ENCODE measurements at places on chromosomes 7 and 10.

DNA sequence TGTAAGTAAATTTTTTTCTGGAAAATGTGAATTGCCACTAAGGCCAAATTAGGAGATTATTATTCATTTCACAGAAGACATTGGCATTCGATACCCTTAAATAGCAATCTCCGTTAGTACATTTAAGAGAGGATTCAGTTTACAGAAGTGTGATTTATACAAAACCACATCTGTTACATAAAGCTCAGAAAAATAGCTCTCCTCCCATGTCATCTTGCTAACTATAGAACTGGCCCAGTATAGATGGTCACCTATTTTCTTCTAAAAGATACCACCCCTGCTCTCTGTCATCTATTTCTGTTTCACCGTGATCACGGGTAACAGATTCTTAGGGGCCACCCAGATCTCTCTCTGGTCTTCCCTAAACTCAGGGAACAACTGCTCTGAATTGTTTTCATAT lies 119.1 kb downstream of the HIP1 start:
- DNase-seq: no peak

GRCh38 chr10:73836427-73836980 lies 25.1 kb upstream of the NDST2 start:
- DNase-seq: no peak

- DNase-seq: no peak
Measured at GRCh38 chr10:17961551-17962422, 10.1 kb downstream of the SLC39A12 start.

DNA sequence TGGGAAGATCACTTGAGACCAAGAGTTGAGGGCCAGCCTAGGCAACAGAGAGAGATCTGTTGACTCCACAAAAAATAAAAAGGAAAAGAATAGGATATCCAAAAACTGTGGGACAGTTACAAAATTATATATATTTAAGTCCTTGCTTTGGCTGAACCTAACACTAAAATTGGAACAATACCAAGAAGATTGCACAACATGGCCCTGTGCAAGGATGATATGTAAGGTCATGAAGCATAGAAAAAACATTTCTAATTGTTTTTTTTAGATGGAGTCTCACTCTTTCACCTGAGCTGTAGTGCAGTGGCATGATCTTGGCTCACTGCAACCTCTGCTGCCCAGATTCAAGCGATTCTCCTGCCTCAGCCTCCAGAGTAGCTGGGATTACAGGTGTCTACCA lies 139.0 kb downstream of the TPST1 start:
- no peak for DNase-seq

- no peak for DNase-seq
Measured at GRCh38 chr7:126799541-126799940, 453.2 kb downstream of the GRM8 start.

GRCh38 chr10:43844221-43844620 lies 195.5 kb upstream of the ZNF32 start:
- no peak for DNase-seq

DNA sequence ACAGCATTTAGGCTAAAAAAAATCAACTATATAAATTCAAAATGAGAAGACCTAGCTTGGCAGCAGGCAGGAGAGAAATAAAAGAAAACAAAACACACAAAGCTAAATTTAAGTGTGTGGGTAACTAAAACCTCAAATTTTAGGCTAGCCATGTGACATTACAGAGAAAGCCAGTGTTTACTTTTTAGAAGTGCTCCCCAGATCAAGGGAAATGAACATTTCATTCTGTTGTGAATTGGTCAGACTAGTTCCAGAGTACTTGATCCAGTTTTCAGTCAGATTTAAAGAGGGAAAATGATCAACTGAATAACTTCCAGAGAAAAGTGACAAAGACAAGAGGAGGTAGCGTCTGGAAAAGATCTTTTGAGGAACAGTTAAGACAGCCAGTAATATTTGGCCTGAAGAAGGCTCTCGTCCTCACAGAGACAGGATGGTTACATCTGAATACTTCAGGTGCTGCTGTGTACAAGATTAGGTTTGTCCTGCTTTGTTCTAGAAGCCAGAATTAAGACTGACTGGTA lies 563.4 kb downstream of the KCNMA1 start:
- DNase-seq: no peak

DNA sequence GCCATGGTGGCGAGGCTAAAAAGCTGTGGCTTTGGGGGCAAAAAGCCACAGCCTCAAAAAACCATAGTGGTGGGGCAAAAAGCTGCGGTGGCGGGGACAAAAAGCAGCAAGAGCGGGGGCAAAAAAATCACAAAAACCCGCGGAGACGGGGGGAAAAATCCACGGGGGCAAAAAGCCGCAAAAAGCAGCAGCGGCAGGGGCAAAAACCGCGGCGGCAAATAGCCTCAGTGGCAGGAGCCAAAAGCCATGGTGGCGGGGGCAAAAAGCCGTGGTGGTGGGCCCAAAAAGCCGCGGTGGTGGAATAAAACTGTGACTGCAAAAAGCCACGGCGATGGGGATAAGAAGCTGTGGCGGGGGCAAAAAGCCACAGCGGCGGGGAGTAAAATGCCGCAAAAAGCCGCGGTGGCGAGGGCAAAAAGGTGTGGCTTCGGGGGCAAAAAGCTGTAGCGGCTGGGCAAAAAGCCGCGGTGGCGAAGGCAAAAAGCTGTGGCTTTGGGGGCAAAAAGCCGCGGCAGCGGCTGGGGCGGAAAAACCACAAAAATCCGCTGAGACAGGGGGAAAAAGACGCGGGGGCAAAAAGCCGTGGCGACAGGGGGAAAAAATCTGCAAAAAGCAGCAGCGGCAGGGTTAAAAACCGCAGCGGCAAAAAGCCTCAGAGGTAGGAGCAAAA lies 526.6 kb downstream of the ZNF33B start:
- no peak for DNase-seq

GRCh38 chr7:143280566-143280965 lies 4.2 kb upstream of the TMEM139 start:
- DNase-seq: no peak

GRCh38 chr10:11424456-11425295 lies 186.8 kb downstream of the USP6NL start:
- DNase-seq: no peak

GRCh38 chr10:38038107-38038931 lies 27.8 kb downstream of the ZNF33A start:
- DNase-seq: no peak

- DNase-seq: no peak
Measured at GRCh38 chr10:113447278-113447677, 105.6 kb upstream of the HABP2 start.

- no peak for DNase-seq
Measured at GRCh38 chr10:89160339-89160738, 46.8 kb downstream of the CH25H start.

- no peak for DNase-seq
Measured at GRCh38 chr7:28705350-28705749, 252.8 kb downstream of the TRIL start.

GRCh38 chr7:2411815-2412586 lies 8.6 kb downstream of the CHST12 start:
- DNase-seq: no peak

GRCh38 chr10:80351220-80351619 lies 5.3 kb downstream of the DYDC1 start:
- DNase-seq: no peak

GRCh38 chr7:73894733-73895551 lies 34.0 kb downstream of the TMEM270 start:
- no peak for DNase-seq

DNA sequence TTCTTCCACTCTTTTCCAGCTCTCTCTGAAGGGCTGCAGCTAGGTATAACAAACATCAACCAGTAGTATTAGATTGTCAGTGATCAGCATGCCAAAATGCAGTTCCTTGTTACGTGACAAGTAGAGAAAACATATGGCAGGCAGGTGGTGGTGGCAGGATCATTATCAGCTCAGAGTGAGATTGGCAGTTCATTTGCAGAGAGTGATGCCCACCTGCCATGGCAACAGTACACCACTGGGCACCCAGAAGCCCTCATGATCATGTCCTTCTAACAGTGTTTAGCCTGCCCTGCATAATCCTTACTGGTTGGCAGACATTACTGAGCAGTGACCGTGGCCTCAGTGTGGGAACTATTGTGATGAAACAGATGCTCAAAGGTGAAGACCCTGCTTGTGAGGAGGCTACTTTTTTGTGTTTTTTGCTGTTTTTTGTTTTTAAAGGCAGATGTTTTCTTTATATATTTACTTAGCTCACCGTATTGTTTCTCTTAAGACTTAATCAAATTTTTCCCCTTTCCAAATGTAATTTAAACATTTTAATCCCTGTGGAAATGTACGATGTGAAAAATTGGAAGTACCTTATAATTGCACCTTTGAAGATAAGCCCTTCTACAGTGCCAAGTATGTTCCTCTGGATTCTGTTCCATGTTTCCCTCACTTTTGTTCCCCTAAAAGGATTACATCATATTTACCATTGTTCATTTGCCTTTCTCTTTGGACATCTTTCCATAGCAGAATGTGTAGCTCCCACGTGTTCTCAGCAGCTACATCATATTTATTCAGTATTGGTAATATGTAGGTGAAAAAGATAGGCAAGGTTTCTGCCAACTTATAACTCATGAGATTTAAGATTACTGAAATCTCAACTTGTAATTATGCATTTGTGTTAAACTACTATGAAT lies 179.6 kb downstream of the SND1 start:
- no peak for DNase-seq

DNA sequence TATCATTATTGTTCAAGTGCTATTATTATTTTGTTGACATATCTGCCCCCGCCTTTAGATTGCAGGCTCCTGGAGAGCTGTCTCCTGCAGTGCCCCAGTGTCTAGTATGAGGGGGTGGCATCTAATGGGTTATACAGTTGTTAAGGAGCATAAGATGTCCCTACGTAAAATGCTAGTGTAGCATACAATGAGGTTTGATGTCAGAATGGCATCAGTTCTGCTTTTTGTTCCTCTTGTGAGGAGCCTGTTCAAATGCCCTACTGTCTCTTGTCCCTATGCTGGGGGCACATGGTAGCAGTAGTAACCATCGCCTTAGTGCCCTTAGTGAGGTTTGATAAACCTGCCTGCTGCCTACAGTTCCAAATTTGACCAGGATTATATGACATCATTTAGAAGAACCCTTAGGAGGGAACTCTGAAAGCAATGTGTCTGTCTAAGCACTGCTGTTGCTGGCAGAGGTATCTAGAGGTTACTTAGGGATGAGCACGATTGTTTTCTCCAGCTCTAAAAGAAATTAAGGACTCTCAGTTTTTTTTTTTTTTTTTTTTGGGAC lies 9.7 kb downstream of the CREM start:
- DNase-seq: no peak

DNA sequence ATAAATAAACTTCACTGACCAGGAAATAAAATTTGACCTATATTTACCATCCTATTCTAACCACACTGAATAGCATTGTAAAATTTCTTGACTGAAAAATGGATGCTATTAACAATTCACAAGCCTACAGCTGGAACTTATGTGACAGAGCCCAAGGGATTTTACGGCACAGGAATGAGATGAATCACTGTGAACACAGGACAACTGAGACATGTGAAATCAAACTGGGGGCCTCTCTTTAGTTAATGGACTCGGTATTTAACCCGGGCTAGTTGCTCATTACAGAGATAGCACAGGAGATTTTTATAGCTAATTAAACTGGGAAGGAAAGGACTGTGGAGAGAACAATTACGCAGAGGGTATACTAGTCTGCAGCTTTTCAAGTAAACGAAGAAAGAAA lies 100.6 kb downstream of the MICU1 start:
- DNase-seq: no peak

- no peak for DNase-seq
Measured at GRCh38 chr10:7006566-7006965, 404.3 kb downstream of the SFMBT2 start.

DNA sequence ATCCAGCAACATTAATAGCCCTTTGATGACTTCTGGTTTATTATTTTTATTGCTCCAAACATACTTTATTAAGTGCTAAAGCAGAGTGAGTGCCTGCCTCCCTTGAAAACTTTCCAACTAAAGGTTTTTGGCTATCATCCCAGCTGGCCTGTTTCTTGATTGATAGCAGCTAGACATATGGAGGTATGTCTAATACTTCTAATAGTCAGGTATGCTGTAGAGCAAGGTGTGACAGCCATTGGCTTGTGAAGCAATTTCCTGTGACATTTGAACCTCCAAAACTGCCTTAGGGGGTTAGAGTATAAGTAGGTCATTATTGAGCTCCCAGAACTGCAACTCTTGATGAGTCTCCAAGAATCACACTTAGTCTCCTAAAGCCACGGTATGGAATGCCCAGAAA lies 55.8 kb downstream of the LOXL4 start:
- DNase-seq: no peak

- no peak for DNase-seq
Measured at GRCh38 chr7:55903985-55904759, 16.9 kb downstream of the ZNF713 start.

GRCh38 chr7:120981888-120982615 lies 6.5 kb upstream of the CPED1 start:
- DNase-seq: no peak

- DNase-seq: no peak
Measured at GRCh38 chr10:92997620-92998019, 63.0 kb upstream of the CYP26C1 start.

- no peak for DNase-seq
Measured at GRCh38 chr10:126736727-126737126, 66.2 kb upstream of the C10orf90 start.

- DNase-seq: no peak
Measured at GRCh38 chr7:20440472-20441105, 109.9 kb downstream of the ITGB8 start.

GRCh38 chr7:24917510-24918239 lies 62.3 kb downstream of the OSBPL3 start:
- no peak for DNase-seq

GRCh38 chr10:102493771-102494170 lies 8.7 kb downstream of the ACTR1A start:
- DNase-seq: no peak

- DNase-seq: no peak
Measured at GRCh38 chr10:17229717-17229966, 1.6 kb downstream of the VIM start.

- no peak for DNase-seq
Measured at GRCh38 chr10:27624941-27625340, 120.7 kb downstream of the MKX start.

DNA sequence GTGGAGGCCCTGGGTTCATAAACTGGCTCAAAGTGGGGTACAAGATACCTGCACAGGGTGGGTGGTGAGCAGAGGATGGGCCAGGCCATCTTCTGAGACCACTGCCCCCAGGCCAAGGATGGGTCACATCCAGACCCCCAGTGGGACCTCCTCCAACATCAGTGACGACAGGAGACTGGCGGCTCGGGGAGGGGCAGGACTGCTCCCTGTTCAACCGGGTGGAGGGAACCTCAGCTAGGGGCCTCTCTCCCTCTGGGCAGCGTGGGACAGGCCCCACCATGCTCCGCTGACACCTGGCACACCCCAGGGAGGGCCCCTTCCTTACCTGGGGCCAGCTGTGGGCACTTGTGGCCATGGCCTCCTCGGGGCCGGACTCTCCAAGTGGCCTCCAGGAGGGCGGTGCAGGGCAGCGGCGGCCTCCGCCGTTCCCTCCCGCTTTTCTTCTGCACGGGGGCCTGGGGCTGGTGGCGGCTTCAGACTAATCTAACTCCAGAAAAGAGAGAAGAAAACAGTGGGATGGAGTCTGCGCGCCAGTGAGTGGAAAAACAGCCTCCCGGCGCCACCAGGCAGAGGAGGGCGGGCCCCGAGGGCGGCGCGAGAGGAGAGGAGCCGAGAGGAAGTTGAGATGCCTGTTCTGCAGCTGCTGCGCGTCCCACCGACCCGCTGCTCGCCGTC lies at the start of gene CALHM2:
TSS of gene CALHM2 (minus strand) at position 540 of the 675 bp plus-strand sequence. CDS start 2,429 bp downstream, outside the sequence.
- peak; percentile 31 for DNase-seq
